Bronchus fibroblast of lung (primary cell): ENCODE measurements at places on chromosomes 13 and 19. TPM values are rescaled to one million over a fixed set of nuclear protein-coding genes. Genes with fewer than 3 reads are reported as not detected.

FAM216B gene
- total RNA-seq = not detected in 2 replicates

PLPPR3 gene
- total RNA-seq = 3.4 and 4.7 TPM in 2 replicates

PSG2 gene
- not detected in 2 replicates for total RNA-seq

CCDC122 gene
- total RNA-seq = 1.2 and 4.2 TPM in 2 replicates

GRIK5 gene
- 0.34 and 1.0 TPM in 2 replicates for total RNA-seq

VN1R2 gene
- total RNA-seq = not detected in 2 replicates

JSRP1 gene
- 0.15 TPM in 1 of 2 replicates, not detected in the other for total RNA-seq
